NCI-H69 (cell line): ENCODE measurements at places on chromosomes 7 and 10.

GRCh38 chr10:52701647-52702046, 70.9 kb downstream of the MBL2 start:
- peak; percentile 26 for DNase-seq

- DNase-seq: no peak
These were observed 4.1 kb upstream of the ARHGAP22 start for GRCh38 chr10:48608976-48609375.

DNA sequence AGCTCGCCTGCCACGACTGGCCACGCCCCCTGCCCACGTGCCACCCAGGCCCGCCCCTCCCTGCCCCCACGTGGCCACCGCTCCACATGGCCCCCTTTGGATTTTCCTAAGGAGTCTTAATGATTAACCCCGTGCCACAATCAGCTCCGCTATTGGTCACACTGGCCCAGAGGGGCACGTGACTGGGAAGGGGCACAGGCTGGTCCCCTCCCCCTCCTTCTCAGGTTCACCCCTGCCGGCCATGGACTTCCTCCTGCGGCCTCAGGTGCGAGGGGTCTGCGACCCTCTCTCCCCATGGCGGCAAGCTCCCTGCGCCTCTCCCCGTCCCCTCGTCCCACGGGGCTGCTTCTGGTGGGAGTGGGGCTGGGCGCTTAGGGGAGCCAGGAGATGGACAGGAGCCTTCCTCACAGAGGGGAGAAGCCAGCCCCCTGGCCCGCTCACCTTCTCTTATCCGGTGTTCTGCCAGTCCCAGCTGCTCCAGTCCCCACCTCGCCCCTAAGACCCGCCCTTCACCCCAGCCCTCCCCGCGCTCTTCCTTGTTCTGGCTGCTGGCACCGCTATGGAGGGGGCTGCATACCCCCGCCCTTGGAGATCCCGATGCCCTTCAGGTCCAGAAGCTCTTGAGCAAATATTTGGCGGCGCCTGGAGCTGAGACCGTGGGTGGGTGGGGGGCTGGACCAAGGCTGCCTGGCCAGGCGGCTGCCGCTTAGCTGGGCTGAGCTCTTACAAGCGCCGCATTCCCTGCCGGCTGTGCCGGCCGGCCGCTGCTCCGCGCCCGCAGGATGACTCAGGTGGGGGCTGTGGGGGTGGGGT, 3.2 kb downstream of the SLC4A2 start:
- no peak for DNase-seq

DNA sequence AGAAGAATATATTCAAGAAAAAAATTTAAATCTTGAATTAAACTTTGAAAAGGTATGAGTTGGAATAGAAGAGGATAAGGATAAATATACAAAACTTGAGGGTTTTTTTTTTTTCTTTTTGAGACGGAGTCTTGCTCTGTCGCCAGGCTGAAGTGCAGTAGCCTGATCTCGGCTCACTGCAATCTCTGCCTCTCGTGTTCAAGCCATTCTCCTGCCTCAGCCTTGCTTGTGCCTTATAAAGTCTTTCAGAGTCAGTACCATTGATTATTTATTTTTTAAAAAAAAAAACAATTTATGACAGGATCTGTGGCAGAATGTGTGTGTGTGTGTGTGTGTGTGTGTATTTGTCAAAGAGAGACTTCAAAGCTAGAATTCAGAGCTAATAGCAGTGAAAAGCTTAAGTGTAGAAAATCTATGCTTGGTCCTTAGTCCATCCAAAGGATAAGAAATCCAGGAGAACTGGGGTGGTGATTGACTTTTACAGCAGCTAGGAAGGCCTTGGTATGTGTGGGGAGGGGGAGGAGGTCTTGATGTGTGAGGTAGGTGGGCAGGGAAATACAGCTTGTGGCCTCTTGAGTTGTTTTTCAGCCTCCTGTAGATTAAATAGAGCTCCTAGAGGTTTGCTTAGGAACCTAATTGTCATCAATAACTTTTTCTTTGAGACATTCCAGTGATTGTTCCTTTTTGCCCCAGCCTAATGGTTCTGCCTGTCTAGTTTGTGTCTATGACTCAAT, 2.4 kb downstream of the HECTD2 start:
- peak; percentile 2 for DNase-seq

GRCh38 chr10:17239345-17240085, 11.5 kb downstream of the VIM start:
- DNase-seq: no peak

GRCh38 chr10:48722153-48723145, 37.8 kb downstream of the WDFY4 start:
- no peak for DNase-seq

DNA sequence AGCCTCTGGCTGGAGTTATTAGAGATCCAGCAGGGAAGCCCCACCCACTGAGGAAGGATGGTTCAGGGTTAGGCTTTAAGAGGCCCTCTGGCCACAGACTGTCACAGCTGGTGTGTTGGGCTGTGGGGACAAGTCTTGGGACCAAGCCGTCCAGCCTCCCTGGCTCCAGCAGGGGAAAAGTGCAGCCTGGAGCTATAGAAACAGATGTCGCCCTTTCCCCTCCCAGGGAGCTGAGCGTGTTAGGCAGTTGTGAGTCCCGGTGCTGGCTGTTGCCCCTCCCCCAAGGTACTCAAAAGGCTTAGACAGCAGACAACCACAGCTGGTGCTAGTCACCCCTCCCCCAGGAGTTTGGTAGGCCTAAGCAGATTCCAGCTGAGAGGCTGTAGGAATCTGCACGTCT, 143.4 kb downstream of the TMEM168 start:
- peak; percentile 88 for DNase-seq

DNA sequence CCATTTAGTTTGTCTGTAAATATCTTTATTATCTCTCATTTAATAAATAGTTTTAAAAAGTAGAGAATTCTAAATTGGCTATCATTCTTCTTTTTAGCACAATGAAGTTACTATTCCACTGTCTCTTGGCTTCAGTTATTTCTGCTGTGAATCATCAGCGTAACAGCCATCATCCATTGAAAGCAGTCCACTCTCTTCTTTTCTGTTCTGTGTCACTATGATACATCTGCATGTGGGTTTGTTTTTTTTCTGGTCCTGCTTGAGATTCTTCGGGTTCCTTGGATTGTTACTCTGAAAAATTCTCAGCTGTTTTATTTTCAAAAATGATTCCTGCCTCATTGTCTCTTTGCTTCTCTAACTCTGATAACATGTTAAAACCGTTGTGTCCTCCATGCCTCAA, 52.5 kb downstream of the CSGALNACT2 start:
- no peak for DNase-seq

GRCh38 chr10:132722394-132723329, 63.3 kb downstream of the NKX6-2 start:
- peak; percentile 57 for DNase-seq

DNA sequence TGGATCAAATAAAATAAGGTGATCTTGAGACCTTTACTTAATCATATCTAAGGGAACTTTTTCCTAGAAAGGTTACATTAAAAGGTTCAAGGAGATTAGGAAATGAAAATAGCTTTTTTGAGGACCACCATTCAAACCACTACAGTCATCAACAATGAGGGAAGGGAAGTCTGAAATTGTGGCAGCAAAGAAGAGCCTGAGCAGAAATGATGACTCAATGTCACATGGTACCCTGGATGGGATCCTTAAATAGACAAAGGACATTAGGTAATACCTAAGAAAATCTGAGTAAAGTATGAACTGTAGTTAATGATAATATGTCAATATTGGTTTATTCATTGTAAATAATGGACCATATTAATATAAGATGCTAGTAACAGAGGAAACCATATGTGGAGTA, 236.0 kb downstream of the SEMA3D start:
- peak; percentile 6 for DNase-seq
